ENCODE measurements at places on chromosomes 12 and 14. TPM values are rescaled to one million over a fixed set of nuclear protein-coding genes. Genes with fewer than 3 reads are reported as not detected.

The ACSS3 gene
- 1.9 TPM for total RNA-seq

The BDKRB1 gene
- 5.5 TPM for total RNA-seq

The MANSC4 gene
- total RNA-seq, result not detected

The PTGER2 gene
- 6.2 TPM for total RNA-seq

The INSM2 gene
- total RNA-seq, result not detected

The CBX5 gene
- 36.7 TPM for total RNA-seq

The VDR gene
- 30.5 TPM for total RNA-seq
